ENCODE measurements at places on chromosomes 11 and 22. TPM values are rescaled to one million over a fixed set of nuclear protein-coding genes. Genes with fewer than 3 reads are reported as not detected.

The SSTR3 gene
- 2.4 TPM for total RNA-seq

The SSH3 gene
- 4.6 TPM for total RNA-seq

The MAP6 gene
- total RNA-seq, result not detected

The CTR9 gene
- total RNA-seq, result 33.2 TPM

The KLHL35 gene
- total RNA-seq, result 0.52 TPM

The BDNF gene
- total RNA-seq, result under 0.01 TPM

The SMTNL1 gene
- total RNA-seq, result 0.10 TPM

The ZNF214 gene
- not detected for total RNA-seq

The TRIM66 gene
- 5.6 TPM for total RNA-seq

The CCDC15 gene
- total RNA-seq, result 1.4 TPM

The HEPACAM gene
- 0.10 TPM for total RNA-seq

The ADM2 gene
- 0.31 TPM for total RNA-seq

The MS4A3 gene
- 0.31 TPM for total RNA-seq

The OR2D2 gene
- total RNA-seq, result 0.10 TPM

The CARD18 gene
- total RNA-seq, result not detected

The CARNS1 gene
- 3.3 TPM for total RNA-seq

The CBL gene
- 16.0 TPM for total RNA-seq

The SLC22A12 gene
- not detected for total RNA-seq

The ARHGAP8 gene
- 5.4 TPM for total RNA-seq

The MAJIN gene
- not detected for total RNA-seq

The MYEOV gene
- total RNA-seq, result 2.3 TPM

The B3GAT1 gene
- 0.73 TPM for total RNA-seq

The PLEKHA7 gene
- total RNA-seq, result 1.7 TPM

The SAA4 gene
- not detected for total RNA-seq

The HEPHL1 gene
- total RNA-seq, result not detected

The MFRP gene
- total RNA-seq, result not detected

The NFAM1 gene
- 14.2 TPM for total RNA-seq

The NAT10 gene
- 21.2 TPM for total RNA-seq

The RTN4RL2 gene
- 0.10 TPM for total RNA-seq

The FLRT1 gene
- not detected for total RNA-seq

The SEPTIN5 gene
- 20.9 TPM for total RNA-seq

The CALCA gene
- total RNA-seq, result not detected

The DDTL gene
- 3.8 TPM for total RNA-seq

The CELF1 gene
- total RNA-seq, result 142 TPM

The DEUP1 gene
- not detected for total RNA-seq

The ELFN2 gene
- under 0.01 TPM for total RNA-seq
